NCI-H524 treated with DMSO at 0.1 percent for 48 hours (cell line): ENCODE measurements at places on chromosomes 4 and X.

DNA sequence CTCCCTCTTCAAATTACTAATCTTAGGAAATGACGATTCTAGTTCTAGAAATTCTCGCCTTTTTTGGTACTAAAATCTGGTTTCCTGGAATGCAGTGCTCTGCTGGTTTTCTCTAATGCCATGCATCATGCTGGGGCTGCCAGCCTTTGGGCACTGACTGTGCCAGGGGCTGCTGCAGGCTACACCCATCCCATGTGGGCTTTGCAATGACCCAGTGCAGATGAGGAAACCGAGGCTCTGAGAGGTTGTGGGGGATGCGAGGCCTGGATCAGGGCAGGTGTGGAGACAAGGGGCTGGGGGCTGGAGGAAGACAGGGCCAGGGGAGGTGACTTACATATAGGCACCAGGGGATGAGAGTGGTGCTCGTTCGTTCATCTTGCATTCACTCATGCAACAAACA lies 95.3 kb downstream of the HMX1 start:
- no peak for DNase-seq

GRCh38 chr4:189940178-189941004 lies at the start of gene FRG1:
TSS of gene FRG1 (plus strand) at chr4:189940872. CDS start at chr4:189941010, 138 bp downstream.
- no peak for DNase-seq

GRCh38 chr4:63308697-63309096 lies 1100.6 kb downstream of the TECRL start:
- no peak for DNase-seq

DNA sequence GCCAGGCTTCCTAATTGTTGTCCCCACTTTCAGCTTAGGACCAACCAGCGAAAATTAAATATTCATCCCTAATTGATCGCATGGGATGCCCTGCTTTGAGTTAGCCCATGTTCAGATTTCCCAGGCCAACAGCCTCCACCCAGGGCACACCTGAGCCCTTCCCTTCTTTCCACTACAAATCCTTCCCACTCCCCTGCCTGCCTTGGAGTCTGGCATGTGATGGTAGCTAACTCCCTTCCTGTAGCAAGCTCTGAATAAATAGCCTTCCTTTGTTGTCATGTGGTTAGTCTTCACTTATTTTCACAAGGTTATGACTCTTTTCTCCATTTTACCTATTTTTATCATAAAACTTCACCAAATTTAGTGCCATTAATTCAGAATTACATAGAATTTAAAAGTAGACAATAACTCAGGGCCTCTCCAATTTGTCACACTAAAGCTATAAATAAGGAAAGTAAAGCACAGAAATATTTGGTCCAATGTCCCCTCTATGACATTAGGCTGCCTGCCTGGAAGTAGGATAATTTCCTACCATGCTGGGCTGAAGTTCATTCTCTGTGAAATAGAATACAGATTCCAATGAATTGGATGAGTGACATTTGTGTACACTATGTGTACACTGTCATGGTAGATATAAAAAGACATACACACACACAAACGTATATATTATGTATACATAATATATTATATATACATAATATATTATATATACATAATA lies 166.4 kb upstream of the CPEB2 start:
- no peak for DNase-seq

- no peak for DNase-seq
Measured at GRCh38 chr4:108018884-108019187, 29.1 kb downstream of the HADH start.

DNA sequence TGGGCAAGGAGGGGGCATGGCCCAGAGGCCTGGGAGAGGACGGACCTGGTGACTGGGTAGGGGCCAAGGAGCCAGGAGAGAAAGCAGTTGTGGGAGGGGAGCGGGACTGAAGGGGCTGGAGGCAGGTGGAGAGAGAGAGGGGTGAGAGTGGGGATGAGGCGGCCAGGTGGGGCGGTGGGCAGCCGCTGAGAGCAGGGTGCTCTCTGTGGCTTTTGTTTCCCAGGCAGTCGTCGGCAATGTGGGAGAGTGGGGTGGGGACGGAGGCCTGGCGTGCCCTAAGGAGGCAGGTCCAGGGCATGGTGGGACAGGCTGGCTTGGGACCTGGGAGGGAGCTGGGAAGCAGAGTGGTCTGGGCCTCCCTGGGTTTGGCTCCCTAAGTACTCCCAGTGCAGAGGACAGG lies 3.2 kb upstream of the ATP2B3 start:
- no peak for DNase-seq

- DNase-seq: no peak
Measured at GRCh38 chrX:78103001-78103622, 936 bp upstream of the PGK1 start.

DNA sequence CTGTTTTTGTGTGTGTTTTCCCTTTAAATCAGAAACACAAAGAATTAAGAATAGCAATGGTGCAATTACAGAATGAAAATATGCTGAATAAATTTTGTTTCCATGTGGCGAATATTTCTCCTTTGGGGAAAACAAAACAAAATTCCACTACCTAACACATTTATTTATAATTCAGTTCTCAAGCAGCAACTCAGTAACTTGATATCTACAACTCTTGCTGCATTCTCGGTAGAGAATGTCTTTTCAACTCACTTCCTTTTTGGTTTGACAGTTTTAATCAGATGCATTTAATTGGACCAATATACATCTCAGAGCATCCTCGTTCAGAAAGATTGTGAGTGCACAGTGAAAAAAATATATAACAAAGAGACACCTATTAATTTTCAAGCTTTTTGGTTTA lies 30.8 kb downstream of the ZNF827 start:
- no peak for DNase-seq

DNA sequence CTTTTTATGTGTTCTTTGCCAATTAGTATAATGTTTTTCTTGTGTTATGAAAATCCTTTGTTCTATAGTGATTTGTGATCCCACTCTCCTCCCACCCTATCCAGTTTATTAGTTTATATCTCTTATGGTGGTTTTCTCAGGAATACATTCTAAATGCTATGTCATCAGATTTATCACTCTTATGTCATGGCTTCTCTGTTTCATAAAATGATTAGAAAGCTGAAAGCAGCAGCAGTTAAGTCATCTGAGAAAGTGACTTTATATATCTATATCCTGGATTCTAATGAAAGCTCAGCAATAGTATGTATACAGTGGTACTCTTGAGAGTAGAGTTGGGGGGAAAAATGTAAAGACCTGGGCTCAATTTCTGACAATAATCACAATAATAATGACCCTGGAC lies 41.2 kb downstream of the NCAPG start:
- DNase-seq: no peak

- DNase-seq: no peak
Measured at GRCh38 chr4:102871772-102872171, 3.0 kb downstream of the CISD2 start.

DNA sequence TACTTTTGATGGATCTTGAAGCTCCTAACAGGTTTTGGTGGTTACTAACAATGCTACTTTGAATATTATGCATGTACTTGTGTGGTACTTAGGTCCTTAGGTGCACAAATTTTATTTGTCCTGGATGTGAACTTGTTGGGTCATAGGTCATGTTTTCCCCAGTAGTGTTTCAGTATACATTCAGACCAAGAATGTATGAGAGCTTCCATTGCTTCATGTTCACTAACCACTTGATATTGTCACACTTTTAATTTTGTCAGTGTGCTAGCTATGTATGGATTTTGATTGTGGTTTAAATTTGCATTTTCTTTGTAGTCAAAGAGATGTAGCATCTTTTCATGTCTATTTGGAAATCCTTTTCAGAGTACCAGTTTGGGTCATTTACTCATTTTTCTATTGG lies 32.2 kb downstream of the CLCN3 start:
- DNase-seq: no peak

- no peak for DNase-seq
Measured at GRCh38 chr4:184408021-184408683, 66.2 kb downstream of the IRF2 start.
